ENCODE measurements at places on chromosomes 16 and 17.

- no peak for DNase-seq
Measured at GRCh38 chr17:55546991-55547664, 35.9 kb upstream of the SMIM36 start.

GRCh38 chr17:39151943-39152818, 744 bp upstream of the PLXDC1 start:
- DNase-seq = no peak

- no peak for DNase-seq
Measured at GRCh38 chr17:49132699-49133364, at the start of gene B4GALNT2. Gene B4GALNT2 (plus strand): TSS chr17:49132769. CDS start chr17:49132793, 24 bp downstream.

DNA sequence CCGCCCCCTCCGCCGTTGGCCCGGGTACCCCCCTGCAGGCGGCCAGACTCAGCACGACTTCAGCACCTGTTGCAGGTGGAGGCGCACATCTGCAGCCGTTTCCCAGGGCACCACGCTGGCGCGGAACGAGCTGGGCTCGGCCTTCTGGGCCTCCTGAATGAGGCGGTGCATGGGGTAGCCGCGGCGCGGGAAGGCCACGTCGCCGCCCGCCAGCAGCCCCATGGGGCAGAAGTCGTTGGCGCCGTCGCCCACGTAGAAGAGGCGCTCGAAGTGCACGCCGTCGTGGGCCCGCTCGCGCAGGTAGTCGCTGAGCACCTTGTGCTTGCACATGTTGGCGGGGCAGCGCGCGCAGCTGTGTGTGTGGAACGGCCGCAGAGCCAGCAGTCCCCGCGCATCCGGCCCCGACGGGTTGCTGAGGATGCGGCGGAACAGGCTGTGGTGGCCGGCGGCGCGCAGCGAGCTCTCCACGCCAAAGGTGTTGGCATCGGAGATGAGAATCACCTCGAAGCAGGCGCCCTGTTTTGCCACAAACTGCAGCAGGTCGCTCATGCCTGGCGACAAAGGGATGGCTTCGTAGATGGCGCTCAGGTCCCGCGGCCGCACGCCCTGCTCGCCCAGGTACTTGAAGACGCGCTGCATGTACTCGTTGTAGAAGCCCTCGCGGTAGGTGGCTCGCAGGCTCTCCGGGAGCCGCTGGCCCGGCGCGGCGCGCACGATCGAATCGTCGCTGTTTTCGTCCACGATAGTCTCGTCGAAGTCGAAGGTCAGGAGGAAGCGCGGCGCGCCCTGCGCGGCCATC, 6.2 kb downstream of the PHOSPHO1 start:
- DNase-seq = no peak

- no peak for DNase-seq
Measured at GRCh38 chr16:84735849-84736586, 36.2 kb downstream of the USP10 start.

DNA sequence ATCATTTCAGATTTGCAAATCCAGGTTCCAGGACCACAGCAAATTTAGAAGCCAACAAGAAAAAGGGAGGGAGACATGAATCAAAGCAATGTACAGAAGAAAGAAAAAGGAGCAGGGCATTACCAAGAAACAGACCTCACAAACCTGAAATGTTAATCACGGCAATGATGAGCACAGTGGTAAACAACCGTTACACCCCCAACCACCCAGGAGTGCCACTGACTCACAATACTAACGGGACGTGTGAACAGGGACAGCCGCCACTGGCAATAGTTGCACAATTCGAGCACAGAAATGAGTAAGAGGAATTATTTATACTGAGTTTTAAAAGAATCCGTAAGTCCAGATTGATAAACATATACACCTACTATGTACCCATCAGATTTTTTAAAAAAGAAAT, 13.8 kb downstream of the USP22 start:
- no peak for DNase-seq

DNA sequence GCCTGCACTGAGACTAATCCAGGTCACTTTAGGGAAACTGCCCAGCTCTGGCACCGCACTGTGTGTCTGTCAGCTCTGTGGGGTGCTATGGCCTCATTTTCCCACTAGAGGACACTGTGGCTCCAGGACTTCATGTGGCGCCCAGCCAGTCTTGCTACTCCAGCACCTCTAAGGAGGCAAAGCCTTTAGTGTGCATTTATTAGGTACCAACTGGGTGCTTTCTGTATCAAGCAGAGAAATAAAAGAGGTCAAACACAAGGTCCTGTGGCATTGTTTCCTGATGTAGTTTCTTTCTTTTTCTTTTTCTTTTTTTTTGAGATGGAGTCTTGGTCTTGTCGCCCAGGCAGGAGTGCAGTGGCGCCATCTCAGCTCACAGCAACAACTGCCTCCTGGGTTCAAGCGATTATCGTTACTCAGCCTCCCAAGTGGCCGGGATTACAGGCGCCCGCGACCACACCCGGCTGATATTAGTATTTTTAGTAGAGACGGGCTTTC, 12.5 kb upstream of the RHBDL3 start:
- DNase-seq = no peak

Measured in cortex of kidney (tissue), 1 donor.